Neural crest cell (in vitro differentiated cells): ENCODE measurements at places on chromosomes 16 and 17.

DNA sequence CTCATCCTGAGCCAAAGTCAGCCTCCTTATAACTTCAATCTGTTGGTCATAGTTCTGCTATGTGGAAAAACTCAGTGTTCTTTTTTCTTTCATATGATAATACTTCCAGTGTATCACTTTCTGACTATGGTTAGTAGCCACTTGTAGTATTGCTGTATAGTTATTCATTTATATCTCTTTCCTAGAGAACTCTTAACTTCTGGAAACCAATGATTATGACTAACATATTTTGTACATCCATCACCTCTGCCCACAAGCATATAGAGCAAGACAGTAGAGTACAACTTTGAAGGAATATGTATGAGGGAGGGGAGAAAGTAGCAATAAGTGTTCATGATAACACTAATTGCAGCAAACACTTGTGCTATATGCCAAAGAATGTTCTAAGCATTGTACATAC, 38.6 kb downstream of the COX10 start:
- DNase-seq = no peak

DNA sequence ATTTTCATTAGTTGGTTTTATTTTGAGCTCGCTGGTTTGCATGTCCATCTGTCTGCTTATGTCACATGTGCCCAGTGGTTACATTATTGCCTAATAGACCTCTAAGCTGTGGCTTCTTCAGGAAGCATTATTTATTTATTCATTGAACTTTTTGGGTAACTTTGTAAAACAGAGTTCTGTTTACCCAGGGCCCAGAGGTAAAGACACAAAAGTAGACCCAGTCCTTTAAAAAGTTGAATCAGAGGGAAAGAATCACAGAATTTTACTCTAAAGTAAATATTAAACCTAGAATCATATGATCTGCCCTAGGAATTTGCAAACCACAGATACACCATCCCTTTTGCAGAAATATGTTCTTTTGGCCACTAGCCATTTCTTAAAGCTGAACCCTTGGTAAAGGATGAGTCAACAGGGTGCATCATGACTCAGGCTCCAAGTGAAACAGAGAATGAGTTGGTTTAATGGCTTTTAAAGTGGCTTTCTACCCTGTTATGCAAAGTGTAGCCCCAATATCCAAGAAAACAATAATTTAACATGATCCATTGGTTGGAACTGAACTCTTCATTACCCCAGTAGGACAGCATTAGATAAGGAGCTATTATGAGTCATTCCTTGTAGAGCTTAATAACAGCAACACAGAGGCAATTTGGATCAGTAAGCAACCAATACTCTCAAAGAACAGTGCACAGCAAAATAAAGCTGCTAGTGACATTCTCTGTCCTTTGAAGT, 236.3 kb downstream of the KCNJ2 start:
- no peak for DNase-seq

GRCh38 chr16:48833461-48833860, 223.5 kb upstream of the N4BP1 start:
- DNase-seq = no peak

DNA sequence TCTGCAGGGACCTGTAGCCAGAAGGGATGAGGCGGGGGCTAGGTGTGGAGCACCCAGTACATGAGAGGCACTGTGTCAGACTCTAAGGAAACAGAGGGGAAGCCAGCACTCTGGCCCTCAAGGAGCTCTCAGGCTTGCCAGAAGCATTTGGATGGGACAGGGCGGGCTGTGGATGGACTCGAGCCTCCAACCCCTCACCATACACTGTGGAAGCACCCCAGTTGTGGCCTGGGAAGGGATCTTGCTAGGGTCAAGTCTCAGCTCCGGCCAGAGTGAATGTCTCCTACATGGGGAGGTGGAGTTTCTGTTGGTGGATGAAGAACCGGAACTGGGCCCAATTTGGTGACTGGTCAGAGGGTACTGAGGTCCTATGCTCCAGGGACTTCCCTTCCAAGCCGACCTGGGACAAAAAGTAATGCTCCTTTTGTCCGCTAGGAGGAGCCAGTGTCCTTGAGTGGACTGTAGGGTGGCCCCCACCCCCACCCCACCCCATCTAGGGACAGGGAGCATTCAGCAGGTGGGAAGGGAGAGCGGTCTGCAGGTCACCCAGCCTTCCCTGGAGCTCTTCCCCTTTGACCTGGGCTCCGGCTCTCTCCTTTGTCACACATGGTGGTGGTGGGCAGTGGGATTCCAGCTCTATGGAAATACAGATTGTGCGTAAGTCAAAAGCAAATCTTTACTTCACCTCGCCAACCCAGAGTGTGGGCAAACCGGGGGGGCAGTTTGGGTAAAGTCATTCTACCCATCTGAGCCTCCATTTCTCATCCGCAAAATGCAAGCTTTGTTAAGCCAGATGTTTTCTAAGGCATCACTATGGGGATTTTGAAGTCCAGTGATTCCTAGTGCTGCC, 20.4 kb upstream of the PHB1 start:
- peak; percentile 56 for DNase-seq

DNA sequence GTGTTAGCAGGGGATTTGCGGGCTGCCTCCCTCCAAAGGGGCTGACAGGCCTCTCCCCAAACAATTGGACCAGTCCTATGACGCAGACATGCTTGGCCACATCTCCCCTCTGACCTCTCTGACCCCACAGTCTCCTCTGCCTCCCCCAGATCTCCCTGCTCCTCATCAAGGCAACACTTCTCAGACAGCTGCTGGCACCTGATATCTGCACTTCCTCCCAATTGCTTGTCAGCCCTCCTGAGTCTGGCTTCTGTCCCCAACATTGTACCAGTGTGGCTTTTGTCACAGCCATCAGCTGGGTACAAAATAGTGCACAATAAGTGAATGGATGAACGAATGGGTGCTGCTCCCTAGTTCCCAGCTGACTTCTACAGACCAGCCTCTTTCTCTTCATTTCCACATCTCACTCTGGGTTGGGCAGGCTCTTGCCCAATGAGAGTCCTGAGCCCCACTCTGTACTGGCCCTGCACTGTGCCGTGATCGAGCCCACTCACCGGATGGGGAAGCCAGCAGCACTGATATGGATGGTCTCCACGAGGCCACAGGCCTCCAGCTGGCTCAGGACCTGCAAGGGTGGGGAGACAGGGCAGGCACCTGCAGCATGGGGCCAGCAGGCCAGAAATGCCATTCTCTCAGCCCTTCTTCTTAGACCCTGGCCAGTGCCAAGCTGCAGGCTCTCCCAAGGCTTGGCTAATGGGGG, 17.1 kb downstream of the ZNHIT3 start:
- no peak for DNase-seq

DNA sequence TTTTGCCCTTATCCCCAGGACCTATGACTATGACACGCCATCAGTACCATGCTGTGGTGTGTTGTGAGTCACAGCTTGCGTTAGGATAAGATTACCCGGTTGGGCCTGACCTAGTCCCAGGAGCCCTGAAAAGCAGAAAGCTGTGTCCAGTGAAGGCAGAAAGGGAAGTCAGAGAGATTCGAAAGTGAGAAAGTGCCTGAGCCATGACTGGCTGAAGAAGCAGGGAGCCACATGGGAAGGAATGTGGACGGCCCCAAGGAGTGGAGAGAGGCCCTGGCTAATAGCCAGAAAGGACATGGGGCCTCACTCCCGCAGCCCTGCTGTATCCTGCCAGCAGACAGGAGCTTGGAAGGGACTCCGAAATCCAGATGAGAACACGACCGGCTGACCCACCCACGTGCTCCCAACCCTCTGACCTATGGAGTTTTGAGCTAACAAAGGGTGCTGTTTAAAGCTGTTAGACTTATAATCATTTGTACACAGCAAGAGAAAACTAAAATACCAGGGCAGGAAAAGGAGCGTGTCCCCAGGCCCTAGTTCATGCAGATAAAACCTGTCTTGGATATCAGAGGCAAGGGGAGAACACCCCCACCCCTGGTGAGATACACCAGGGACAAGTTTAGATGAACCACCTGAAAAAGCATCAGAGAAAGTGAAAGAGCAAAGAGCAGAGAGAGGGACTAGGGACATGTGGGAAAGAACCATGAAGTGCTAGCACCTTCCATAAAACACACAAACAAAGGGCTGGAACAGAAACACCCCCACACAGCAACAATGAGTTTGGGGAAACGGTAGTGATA, 115.3 kb downstream of the SLC39A11 start:
- no peak for DNase-seq

GRCh38 chr17:19239544-19239943, 2.4 kb downstream of the EPN2 start:
- DNase-seq = no peak

DNA sequence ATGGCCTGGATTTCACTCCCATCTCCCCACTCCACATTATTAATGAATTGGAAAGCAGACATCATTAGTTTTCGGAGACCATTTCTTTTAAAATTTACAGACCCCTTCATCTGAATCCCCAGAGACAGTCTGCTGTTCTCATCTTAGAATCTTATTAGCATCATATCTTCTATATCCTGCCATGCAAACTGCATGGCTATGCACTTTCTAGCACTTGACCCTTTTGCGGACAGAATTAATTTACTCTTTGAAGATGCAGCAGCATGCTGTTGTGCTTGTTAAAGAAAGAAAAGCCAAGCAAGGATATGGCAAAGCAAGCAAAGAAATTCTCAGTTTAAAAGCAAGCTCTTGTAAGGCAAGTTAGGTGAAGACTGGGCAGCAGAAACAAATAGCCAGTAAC, 201.2 kb upstream of the PMFBP1 start:
- DNase-seq = no peak

DNA sequence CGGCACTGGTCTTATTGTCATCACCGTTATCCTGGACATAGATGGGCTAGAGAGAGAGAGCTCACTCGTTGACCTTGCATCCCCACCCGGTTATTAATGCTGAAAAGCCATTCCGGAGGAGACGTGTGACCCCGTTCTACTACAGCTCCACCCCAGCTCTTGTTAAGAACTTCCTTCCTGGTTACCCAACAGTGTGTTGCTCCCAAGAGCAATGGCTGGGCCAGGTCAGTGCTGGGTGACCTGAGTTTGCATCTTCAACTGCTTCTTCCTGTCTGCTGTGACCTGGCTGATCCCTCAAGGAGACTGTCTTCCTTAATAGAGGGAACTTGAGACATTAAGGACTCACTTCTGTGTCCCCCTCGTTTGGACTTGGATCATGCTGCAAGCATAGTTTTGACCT, 96.1 kb upstream of the SDK2 start:
- DNase-seq = no peak

DNA sequence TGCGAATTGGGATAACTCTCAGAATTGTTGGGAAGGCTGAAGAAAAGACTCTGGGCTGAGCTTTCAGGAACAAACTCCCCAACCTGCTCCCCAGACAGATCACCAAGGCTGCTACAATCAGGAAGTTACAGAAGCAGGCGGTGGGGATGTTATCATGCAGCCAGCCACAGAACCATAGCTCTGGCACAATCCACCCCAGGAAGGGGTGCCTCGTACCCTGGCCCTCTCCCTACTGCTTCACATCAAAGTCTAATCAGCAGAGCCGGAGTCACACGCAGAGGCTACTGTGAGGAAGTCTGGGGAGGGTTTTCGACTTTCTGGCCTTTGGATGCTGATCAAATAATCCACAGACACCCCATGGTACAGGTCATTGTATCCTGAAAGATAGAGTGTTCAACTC, 86.8 kb downstream of the NTN1 start:
- DNase-seq = no peak

DNA sequence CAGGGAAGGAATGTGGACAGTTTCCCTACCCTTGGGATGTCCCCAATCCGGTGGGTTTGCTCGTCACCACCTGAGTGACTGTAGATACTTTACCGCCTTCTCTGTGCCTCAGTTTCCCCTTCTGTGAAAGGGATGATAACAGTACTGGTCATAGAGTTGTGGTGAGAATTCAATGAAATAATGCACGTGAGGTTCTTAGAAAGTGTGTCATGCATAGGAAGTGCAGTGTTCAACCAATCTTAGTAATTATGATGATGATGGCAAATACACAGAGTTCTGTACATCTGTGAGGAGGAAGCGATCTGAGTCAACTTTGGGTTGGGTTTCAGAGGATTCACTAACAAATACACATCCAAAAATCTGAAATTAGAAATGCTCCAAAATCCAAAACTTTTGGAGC, 114.6 kb upstream of the HS3ST2 start:
- no peak for DNase-seq

GRCh38 chr17:36131421-36131820, 27.8 kb downstream of the CCL4 start:
- DNase-seq = no peak

- DNase-seq = no peak
These were observed 72.5 kb downstream of the KNOP1 start for GRCh38 chr16:19645557-19645981.

DNA sequence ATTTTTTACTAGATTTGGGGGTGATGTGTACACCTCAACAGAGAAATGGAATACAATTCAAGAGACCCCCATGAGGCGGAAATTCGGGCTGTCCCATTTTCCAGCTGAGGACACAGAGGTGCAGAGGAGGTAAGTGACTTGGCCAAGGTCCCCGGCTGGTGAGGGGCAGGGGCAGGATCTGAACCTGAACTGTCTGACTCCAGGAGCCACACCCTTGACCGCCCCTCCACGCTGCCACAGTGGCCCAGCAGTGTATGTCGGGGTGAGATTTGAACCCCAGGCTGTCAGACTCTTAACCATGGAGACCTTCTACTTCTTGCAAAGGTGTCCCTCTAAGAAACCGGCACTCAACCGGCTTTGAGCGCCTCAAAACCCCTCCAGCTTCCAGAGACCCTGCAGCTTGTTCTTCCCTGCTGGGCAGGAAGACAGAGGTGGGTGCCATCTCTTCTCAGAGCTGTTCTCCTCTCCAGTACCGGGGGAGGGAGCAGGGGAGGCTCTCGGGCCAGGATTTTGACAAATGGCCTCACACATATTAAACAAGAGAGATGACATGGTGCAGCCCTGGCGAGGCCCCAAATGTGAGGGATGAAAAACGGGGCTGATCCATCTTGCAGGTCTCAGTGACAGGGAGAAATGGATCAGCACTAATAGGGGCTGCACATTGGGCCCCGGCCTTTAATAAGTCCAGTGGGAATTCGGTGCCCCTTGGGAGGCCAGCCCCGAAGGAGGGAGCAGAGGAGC, 222.3 kb downstream of the GSG1L start:
- DNase-seq = no peak

- DNase-seq = no peak
These were observed 11.2 kb downstream of the PPL start for GRCh38 chr16:4925791-4926190.
